ENCODE measurements at places on chromosomes 16 and 17.

DNA sequence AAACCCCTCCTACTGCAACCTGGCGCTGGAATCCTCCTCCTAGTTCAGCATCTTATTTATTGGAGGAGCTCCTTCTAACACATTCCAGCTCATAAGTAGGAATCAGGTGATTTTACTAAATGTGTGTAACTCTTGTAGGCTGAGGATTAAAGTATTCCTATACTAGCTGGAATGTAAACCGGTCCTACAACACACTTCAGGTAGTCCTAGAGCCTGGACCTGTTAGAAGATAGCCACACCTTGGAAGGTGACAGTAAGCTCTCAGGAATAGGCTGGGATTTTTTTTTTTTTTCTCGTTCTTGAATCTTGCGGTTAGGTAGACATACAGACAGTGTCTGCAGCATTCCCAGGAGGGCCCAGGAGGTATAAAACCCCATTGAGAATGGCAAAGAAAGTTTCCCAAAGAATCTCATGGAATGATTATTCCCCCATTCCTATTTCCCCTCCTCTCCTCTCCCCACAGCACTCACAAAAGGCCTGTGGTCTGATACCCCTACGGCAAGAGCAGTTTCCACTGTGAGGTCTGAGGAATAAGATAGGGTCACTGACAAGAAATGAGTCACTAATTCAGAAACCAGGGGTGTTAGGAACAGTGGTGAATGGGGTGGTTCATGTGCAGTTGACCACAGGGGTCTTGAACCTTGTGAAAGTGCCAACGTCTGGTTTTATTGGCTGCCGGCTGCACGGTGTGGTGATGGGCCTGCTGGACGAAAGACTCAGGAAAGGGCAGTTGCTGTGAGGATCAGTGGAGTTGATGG lies 267.1 kb downstream of the UTP18 start:
- no peak for DNase-seq

DNA sequence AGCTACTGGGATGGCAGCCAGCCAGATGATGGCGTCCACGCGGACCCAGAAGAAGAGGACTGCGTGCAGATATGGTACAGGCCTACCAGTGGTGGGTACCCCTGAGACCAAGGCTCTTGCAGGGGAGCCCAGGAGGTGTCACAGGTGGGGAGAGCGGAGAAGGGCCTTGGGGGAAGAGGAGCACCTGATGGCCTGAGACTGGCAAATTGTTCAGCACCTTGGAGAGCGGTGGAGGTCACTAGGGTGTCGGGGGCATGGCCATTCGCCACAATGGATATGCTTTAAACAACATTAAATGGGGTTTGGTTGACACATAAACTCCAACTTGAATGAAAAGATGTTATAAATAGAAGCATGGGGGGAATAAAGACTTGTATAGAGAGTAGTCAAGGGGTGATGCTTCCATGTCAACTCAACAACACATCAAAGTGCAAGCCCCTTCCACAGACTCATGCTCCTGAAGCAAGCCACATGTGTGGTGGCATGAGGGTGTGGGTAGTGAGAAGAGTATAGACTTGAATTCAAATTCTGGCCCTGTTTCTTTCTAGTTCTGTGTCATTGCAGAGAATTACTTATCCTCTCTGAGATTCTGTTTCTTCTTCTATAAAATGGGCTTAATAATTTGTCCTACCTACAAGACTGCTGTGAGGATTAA lies 22.2 kb downstream of the CLEC19A start:
- no peak for DNase-seq

- DNase-seq = no peak
Observed at GRCh38 chr17:66522591-66523272, 220.3 kb downstream of the PRKCA start.

DNA sequence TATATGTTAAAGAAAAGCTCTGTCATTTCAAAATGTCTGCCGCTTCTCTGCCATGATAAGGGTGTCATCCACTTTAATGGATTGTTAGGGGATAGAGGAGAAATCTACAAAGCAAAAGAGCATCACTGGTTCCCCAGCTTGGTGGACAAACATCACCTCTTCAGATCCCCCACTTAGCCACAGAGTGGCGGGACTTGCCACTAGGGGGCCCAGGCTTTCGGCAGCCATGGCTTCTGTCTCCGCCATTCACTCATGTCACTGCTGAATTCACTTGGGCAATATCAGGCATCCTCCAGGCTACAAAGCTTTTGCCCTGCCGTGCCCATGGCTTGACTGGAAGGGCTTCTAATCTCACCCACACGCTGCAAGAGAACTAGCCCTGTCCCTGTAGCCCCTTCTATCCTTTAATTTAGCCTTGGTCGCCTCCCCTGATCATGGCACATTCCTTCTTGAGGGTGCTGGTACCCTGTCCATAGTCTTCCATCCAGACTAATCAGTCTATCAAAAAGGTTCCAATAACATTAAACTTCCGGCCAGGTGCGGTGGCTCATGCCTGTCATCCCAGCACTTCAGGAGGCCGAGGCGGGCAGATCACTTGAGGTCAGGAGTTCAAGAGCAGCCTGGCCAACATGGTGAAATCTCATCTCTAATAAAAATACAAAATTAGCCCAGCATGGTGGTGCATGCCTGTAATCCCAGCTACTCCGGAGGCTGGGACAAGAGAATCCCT lies 34.7 kb downstream of the SBK1 start:
- DNase-seq = peak; percentile 41

DNA sequence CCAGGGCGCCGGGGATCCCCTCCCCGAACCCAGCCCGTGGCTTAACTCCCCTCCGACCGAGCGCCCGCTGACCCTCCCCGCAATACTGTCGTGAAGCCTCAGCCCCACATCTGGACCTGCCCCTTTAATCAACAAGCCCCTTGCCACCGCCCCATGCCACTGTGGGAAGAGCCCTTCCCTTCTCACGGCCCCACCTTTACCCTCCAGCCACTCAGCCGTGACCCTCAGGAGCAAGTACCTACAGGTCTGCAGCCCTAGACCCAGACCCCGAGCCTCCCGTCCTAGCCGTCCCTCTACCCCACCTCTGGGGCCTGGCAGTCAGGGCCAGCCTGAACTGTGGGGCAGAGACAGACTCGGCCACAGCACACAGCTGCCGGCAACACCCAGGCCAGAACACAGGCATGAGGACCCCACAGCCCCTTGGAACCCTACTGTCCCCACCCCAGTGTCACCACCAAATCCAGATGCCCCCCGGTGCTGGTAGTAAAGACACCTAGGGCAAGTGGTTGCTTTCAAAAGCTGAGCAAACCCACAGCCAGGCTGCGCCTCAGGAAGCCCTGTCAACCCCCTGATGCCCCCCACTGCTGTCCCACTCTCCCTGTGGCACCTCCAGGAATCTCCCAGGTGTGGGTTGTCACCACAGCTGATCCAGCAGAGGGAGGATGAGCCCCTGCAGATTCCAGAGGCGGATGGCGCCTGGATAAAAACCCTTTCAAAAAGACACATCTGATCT lies 1.4 kb downstream of the NXPH3 start:
- DNase-seq = no peak

- no peak for DNase-seq
Observed at GRCh38 chr17:39132192-39132610, 19.2 kb downstream of the PLXDC1 start.

DNA sequence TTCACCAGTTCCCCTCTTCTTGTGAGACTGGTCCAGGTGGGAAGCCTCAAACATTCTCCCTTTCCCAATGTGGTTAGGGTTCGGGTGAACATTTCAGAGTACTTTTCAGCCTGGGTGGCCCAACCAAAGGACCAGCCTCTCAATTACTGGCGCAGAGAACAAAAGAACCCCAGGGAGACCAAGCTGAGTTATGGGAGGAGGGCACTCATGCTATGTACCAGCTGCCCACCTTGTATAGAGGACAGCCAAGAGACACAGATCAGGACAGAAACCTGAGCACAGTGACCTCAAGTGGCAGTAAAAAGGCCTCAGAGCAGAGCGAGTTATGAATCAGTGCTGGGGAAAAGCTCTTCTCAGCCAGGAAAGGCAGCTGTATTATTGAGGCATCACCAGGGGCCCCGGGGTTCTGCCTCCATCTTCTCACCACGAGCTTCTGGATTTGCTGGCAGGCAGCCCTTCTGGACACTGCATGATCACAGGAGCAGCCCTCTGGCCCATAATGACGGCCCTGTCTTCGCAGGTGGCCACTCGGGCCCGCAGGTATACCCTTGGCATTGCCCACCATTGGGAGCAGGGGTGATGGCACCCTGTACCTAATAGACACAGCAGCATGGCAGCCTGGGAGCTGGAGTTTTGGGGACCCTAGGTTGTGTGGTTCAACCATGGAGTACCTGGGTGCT lies 3.8 kb downstream of the G6PC3 start:
- DNase-seq = no peak

DNA sequence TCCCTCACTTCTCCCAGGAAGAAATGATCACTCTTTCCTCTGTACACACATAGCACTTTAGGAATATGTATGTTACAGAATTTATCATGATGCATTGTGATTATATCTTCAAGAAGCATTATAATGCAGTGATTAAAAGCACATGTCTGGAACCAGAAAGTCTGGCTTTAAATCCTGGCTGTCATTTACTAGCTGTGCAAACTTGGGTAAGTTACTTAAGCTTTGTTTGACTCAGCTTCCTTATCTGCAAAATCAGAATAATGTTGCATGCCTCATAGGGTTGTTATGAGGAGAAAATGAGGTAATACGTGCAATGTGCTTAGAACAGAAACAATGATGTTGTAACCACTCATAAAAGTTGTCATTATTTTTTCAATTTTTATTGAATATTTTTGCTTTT lies 156.3 kb upstream of the ZKSCAN2 start:
- no peak for DNase-seq

- DNase-seq = no peak
Observed at GRCh38 chr17:76036497-76037261, 9.6 kb upstream of the EVPL start.

DNA sequence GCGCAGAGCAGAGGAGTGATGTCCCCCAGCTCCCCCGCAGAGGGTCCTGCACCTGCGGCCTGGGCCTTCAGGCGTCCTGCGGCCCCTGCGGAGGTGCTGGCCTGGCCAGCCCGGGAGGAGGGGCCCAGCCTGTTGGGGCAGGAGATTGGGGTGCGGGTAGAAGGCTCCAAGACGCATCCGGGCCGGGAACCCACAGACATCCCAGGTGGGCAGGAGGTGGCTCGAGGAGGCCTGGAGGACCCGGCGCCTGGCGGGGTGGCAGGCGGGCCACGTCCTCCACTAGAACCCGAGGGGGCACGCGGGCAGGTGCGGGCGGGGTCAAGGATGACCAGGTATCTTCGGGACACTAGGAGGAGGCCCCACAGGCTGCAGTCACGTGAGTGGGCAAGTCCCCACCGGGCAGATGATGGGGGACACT lies 647 bp upstream of the SECTM1 start:
- DNase-seq = no peak

GRCh38 chr17:49508061-49508865 lies 13.2 kb downstream of the NGFR start:
- no peak for DNase-seq

DNA sequence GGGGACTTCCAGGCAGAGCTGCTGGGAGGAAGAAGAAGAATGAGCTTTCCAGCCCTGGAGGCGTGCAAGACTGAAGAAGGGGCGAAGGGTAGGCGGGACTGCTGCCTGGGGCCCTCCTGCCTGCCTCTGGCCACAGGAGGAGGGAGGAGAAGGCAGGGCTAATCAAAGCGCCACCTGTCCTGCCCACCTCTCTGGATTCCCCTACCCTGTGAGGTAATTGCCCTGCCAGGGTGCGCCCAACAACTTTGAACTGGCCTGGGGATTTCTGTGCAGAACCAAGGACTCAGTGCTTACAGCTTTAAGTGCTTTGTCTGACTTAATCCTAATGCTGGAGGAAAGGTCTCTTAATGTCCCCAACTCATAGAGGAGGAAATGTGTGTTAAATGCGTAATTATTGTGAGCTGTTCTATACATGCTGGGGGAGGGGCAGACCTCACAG lies at the start of gene NOXO1:
Gene NOXO1 (minus strand): TSS at position 72 of the 439 bp plus-strand sequence. CDS start 290 bp downstream, outside the sequence.
- no peak for DNase-seq

GRCh38 chr17:80815151-80815681 lies 176.4 kb upstream of the CHMP6 start:
- DNase-seq = no peak

GRCh38 chr16:4372578-4373355 lies 1.1 kb downstream of the VASN start:
- DNase-seq = no peak

- DNase-seq = no peak
Observed at GRCh38 chr17:34307110-34307509, 12.1 kb upstream of the CCL8 start.

GRCh38 chr17:50331085-50331791 lies 14.7 kb upstream of the XYLT2 start:
- DNase-seq = no peak

- DNase-seq = no peak
Observed at GRCh38 chr16:2490190-2491105, 15.5 kb downstream of the TBC1D24 start.

DNA sequence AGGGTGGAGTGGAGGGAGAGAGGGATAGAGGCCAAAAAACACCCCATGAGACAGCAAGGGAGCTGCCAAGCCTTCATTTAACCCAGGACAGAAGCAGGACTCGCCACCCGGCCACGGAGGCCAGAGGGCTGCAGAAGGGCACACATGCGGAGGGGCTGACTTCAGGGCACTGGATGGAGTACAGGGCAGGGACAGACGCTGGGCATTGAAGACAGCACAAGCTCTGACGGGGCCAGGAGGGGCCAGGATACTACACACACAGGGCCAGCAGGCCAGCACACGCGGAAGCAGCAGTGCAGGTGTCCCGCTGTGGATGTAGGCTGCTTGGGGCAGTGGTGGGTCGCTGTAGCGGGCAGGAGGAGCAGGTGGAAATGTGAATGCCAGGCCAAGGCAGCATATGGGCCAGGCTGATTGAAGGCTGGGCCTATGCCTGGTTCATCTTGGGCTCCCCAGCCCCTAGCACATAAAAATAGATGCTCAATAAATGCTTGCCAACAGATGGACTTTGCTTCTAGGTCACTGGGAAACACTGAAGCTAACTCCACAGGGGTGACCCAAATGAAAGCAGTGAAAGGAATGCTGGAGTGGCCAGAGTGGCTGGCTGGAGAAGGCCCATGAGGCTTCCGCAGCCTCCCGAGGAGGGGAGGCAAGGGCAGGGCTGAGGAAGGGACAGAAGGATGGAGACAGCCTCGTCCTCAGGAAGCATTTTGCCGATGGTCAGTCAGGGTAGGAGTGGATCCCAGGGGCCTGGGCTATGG lies 61.6 kb downstream of the GNA13 start:
- no peak for DNase-seq

- no peak for DNase-seq
Observed at GRCh38 chr16:28882551-28883160, 4.4 kb downstream of the ATP2A1 start.

GRCh38 chr17:72719578-72720493 lies 372.7 kb downstream of the SLC39A11 start:
- no peak for DNase-seq
